ENCODE measurements at places on chromosomes 4 and X.
A peak's percentile ranks its signal among the peaks of the same experiment; 100 is the strongest.

DNA sequence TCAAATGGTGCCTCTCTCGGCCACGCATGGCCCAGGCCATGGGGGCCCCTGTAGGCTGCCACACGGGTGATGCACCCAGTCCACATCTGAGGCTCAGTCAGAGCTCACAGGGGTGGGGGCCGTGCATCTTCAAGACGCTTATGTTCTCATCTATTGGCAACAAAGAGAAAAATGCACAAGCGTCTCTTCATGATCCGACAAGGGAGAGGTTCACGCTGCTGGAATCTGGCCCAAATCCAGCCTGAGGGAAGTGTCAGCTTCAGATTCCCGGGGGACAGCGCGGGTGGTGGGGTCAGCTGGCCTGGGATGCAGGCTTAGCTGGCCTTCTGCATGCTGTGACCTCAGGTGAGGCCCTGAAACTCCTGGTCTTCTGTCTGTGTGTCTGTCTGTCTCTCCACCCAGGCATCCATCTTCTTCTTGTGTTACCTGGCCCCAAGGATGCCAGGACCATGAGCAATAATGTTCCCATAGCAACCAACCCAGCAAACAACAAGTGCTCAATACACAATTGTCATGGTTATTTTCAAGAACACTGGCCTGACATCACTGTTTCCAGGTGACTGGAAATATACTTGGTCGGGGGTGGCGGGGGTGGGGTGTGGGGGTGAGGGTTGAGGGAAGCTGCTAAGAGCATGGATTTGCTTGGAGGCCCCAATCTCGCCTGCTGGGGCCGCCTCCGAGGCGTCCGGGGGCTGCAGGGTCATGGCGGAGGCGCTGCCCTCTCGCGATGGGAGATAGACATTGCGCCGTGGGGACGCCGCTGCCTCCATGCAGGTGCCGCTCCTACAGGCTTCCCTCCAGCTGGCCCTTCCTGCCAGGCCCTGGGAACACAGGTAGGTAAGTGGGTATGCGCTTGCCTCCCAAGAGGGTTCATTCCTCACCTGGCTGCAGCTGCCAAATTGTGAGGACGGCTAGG, 48.3 kb downstream of the ABLIM2 start:
- DNase-seq: no peak

DNA sequence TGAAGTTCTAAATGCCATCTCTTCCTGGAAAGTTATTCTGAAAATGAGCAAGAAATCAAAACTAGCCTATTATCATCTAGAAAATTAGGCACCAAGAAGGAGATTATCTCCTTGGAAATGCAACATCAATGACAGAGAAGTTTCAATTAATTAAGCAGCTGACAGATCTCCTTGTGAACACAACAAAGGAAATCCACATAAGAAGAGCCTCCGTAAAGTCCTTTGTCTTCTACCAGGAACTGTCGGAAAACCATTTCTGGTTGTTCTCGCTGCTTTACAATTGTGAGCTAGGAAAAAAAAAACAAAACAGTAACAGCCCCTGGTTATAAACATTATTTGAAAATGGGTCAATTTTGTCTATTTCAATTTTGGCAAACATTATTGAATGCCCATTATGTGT, 38.2 kb downstream of the METTL14 start:
- DNase-seq: no peak

- DNase-seq: no peak
Measured at GRCh38 chrX:82087699-82088098, 885.8 kb downstream of the SH3BGRL start.

GRCh38 chr4:62087706-62088105, 887.6 kb downstream of the ADGRL3 start:
- DNase-seq: no peak

DNA sequence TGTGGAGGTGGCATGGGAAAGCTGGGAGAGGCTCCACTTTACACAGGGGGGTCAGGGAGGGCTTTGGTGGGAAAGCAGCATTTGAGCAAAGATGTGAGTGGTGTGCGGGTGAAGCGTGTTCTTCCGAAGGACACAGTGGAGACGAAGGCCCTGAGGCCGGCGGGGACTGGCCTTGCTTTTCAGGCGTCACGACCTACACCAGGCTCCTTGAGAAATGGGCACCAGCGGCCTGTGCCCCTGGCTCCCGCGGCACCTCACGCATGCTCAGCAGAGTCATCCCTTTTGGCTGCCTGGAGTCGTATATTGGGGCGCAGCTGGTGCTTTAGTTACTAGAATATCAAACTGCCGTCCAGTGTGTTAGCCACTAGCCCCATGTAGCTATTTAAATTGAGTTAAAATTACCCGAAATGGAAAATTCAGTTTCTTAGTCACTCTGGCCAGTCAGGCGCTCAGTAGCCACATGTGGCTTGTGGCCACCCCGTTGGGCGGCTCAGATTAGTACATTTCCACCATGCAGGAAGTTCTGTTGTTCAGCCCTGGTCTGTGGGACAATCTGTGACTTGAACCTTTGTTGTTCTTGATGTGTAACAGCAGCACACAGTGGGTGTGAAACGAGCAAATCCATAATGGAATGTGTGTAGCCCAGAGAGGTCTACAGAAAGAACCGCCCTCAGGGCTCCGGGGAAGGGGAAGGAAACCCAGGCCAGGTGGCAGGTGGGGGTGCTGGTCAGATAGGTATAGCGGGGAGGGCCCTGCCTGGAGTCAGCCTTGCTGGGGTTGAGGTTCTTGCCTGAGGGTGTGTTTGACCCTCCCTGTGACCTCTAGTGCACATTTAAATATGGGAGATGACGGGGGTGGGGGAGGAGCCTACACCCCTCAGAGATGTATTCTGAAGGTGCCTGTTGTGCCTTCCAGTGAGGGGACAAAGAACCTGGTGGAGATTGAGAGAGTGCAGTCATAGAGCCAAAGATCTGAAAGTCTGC, 30.4 kb downstream of the TBC1D14 start:
- no peak for DNase-seq

GRCh38 chr4:47270201-47270888, 193.2 kb downstream of the COMMD8 start:
- DNase-seq: no peak

DNA sequence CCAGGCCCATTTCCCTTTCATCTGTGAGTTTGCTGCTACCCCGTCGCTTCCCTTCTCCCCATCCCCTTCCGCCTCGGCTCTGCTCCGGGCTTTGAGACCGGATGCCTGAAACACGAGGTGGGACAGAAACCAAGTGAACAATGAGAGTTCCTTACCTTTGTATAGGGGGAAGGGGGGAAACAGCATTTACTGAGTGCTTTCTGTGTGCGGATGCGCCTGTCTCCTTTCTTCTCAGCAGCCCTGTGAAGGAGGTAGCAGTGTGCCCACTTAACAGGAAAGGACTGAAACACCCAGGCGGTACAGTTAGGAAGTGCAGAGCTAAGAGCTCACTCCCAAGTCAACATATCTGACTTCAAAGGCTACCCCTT, 43.2 kb upstream of the TMSB15B start:
- peak; percentile 27 for DNase-seq

DNA sequence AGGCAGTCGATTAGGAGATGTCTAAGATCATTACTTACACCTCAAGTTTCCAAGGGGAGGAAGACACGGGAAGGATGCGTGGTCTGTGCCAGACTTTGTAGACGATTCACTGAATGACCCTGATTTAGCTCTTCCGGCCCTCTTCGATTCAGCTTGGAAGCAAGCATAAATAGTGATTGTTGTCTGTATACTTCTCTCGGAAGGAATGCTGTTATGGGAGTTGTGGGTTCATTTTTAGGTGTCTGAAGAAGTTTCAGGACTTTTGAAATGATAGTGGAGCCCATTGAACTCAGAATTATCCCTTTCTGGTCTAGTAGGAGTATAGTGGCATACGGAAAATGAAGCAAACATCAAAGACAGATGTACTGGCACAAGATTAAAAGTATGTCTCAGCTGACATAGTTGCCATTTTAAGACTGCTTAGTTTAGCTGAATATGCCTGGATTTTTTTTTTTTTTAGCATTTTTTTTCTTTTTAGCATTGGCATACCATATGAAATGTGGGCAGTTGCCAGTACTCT, 1.0 kb upstream of the ANKRD17 start:
- no peak for DNase-seq

DNA sequence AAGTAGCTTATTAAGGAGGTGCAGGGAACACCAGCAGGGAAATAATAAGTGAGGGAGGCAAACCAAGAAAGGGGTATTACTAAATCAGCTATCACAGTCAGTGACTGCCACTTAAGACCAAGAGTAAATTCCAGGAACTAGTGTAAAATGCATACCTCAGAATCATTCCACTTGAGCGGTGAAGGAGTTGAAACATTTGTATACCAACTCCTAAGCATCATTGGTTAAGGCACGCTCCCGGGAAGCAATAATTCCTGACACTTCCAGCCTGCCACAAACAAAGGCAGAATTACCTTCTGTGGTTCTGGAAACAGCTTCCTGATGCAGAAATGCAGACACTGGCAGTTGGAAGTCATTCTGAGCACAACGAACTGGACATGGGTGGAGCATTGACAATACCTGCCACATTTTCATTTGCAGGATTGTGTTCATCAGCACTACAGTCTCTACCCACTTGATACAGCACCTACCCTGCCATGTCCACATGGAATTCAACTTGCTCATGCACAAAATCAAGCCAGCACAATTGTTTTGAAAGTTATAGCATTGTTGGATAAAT, 82.1 kb downstream of the PPP1R2C start:
- DNase-seq: no peak

- DNase-seq: no peak
Measured at GRCh38 chr4:98659106-98659592, 738 bp upstream of the TSPAN5 start.

GRCh38 chr4:138775890-138776289, 239.7 kb upstream of the NOCT start:
- no peak for DNase-seq

- DNase-seq: no peak
Measured at GRCh38 chrX:53831662-53832635, 145.4 kb upstream of the HUWE1 start.

DNA sequence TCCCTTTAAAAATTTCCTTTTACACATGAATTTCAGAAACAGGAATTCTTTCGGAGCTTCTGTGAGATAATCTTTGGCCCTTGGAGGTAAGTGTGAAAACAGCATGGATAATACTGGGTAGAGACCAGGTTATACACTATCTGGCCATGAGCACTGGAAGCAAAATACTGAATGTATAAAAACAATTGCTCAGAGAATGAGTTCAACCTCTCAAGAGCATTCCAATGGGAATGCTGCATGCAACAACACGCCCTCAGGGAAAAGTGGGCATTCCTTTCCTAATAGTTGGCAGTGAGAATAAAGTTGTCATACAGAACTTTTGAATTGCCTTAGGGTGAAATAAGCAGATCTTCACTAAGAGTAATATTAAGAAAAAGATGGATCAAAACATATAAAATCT, 574.8 kb upstream of the DIPK2B start:
- DNase-seq: no peak

- no peak for DNase-seq
Measured at GRCh38 chr4:52266537-52267137, 215.5 kb downstream of the SPATA18 start.

GRCh38 chrX:130197464-130197863, 25.7 kb downstream of the RAB33A start:
- DNase-seq: no peak

- no peak for DNase-seq
Measured at GRCh38 chrX:13966793-13967125, 62.9 kb downstream of the GEMIN8 start.

DNA sequence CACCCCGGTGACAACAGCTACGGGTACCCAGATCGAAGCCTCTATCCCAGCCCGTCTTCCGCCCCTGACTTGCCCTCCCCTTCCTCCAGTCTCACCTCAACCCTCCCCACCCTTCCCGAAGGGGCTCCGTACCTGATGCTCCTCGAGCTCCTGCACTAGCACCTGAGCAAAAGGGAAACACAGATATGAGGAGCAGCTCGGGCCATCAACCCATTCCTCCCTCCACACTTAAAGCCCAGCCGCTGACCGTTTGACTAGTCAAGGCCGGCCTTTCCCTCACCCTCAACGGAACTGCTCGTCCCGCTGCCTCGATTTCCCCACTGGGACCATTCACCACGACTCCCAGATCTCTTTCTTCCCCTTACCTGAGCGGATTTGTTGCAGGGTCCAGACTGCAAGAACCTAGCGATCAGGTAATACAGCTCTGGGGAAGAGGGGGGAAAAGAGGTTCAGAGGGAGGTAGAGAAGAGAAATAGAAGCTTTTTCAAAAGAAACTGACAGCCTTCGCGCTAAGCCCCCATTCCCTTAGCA, 731 bp downstream of the BRWD3 start:
- no peak for DNase-seq

DNA sequence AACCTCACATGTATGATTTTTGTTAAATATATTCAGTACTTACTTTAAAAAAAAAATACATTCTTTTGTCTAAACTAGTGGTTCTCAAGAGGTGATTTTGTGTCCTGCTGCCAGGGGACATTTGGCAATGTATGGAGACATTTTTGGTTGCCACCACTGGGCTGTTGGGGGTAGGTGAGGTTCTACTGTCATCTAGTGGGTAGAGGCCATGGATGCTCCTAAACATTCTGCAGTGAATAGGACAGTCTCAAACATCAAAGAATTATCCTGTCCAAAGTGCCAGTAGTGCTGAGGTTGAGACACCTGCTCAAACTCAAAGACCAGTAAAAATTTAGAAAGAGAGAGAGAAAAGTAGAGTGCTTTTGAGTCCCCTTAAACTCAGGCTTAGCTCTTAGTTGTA, 32.9 kb upstream of the PGM2 start:
- DNase-seq: no peak

GRCh38 chrX:103253608-103254007, 1.3 kb downstream of the TCEAL8 start:
- no peak for DNase-seq

- no peak for DNase-seq
Measured at GRCh38 chrX:1327651-1328304, 8.8 kb upstream of the IL3RA start.
